ENCODE measurements at places on chromosomes 4 and X. TPM values are rescaled to one million over a fixed set of nuclear protein-coding genes. Genes with fewer than 3 reads are reported as not detected.

DNA sequence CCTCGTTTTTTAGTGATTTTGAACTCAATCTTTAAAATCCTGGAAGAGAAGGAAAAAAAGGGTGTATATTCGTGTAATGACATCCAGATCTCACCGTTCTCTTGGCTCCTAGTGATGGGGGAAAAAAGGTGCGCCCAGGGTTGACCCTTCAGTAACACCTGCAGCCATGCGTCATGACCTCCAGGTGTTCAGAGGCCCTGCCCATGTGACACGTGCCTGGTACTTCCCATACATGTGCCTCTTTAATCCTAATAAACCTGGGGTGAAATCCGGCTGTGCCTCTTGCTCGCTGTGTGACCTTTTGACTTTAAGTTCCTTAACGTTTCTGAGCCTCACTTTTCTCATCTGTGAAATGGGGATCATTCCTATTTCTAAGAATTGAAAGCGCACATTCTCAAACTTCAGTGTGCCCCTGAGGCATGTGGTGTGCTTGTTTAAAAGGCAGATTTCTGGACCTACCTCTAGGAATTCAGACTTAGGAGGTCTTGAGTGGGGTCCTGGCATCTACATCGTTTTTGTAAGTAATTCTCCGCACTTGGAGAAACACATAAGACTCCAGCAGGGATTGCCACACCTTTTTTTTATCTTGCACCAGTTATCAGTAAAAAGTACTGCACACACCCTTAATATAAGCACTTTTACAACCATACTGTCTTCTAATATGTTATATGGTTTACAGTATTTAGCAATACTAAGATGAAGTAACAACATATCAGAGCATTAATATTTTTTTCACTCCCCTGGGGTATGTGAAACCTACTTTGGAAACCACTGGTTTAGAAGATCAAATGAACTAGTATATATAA is 90.1 kb downstream of the RELL1 start:
- DNase-seq: no peak

DNA sequence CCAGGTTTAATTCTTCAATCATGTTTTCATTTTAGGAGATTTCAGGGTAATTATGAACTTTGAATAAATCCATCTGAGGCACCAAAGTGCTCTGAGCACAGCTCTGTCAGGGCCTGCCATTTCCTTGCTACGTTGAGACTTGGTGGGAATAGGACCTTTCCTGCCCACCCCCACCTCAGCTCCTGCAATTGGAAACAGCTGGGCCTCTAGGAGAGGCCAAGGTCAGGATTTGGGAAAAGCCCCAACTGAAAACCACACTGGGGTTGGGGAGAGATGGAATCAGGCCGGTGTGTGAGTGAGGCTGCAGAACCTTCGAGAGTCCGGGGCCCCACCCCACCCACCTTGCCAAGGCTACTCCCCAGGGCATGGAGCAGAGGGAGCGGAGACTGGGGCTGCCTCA is 212.7 kb upstream of the BCOR start:
- DNase-seq: no peak

- DNase-seq: no peak
Measured at GRCh38 chr4:15674926-15675325, 6.7 kb upstream of the FAM200B start.

Gene PNMA6F
- total RNA-seq: not detected

Gene ADGRA3
- total RNA-seq: 45.9 TPM

Gene ANXA3
- total RNA-seq: 35.9 TPM

- no peak for DNase-seq
Measured at GRCh38 chrX:74531081-74531480, 83.3 kb downstream of the RLIM start.

Gene GAGE12H
- total RNA-seq: not detected
